ENCODE measurements at places on chromosomes 4 and X.
A peak's percentile ranks its signal among the peaks of the same experiment; 100 is the strongest.

GRCh38 chrX:153471663-153472280 lies 1.4 kb upstream of the HAUS7 start:
- no peak for DNase-seq

DNA sequence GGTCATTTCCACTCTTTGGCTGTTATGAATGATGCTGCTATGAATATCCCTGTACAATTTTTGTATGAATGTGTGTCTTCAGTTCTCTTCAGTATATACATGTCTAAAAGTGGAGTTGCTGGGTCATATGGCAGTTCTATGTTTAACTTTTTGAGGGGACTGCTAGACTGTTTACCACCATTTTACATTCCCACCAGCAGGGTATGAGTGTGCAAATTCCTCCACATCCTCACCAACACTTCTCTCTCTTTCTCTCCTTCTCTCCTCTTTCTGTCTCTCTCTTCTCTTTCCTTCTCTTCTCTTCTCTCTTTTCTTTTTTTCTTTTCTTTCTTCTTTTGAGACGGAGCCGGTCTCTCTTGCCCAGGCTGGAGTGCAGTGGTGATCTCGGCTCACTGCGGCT lies 7.8 kb downstream of the WWC2 start:
- DNase-seq: no peak

GRCh38 chr4:154807042-154807630 lies 26.1 kb downstream of the RBM46 start:
- no peak for DNase-seq

DNA sequence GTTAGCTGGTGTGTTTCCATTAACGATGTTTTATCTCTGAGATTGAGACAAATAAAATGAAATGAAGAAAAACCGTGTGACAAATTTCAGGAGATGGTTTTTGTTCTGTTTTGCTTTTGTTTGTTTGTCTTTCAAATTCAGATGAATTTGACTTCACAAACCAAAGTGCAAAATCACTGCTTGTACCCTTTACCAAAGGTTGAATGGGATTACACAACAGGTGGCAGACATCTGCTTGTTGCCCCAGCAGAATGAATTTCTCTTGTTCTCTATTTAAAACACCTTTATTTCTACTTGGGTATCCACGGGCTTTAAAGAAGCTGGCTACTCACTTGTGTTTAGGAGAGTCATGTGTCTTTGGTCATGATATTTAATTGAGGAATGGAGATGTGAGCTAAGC lies 239.7 kb upstream of the CLNK start:
- no peak for DNase-seq

DNA sequence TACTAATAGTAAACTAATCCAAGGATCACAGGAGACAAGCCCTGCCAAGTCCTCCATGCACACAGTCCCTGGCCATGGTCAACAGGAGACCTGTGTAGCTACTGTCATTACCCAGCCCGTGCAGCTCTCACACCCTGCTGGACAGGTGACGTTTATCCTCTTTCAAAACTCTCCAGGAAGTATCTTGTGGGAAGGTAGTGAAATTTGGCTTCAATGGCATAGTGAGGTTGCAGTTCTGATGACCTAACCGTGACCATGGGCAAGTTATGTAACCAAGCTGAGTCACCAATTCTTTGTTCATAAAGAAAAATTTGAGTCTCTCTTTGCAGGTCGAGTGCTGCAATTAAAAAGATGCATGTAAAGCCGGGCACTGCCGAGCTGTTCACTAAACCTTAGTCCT lies 11.3 kb upstream of the SLC2A9 start:
- no peak for DNase-seq

DNA sequence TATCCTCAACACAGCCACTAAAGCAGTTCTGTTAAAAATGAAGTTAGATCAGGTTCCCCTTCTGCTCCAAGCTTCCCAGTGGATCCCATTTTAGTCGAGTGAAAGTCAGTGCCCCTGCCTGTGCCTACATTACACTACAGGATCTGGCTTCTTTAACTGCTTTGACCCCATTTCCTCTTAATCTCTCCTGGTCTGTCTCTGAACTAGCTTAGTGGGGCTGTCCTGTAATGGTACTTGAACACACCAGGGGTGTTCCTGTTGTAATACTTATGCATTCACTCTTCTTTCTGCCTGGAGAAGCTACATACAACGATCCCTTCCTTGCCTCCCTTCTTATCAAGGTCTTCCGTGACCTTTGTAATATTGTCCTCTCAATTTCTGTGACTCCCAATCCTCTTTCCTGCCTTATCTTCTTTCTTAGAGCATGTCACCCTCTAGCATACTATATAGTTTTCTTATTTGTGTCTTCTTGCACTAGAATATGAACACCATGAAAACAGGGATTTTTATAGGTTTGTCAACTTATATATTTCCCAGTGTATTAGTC lies 16.7 kb downstream of the ARSJ start:
- DNase-seq: no peak

DNA sequence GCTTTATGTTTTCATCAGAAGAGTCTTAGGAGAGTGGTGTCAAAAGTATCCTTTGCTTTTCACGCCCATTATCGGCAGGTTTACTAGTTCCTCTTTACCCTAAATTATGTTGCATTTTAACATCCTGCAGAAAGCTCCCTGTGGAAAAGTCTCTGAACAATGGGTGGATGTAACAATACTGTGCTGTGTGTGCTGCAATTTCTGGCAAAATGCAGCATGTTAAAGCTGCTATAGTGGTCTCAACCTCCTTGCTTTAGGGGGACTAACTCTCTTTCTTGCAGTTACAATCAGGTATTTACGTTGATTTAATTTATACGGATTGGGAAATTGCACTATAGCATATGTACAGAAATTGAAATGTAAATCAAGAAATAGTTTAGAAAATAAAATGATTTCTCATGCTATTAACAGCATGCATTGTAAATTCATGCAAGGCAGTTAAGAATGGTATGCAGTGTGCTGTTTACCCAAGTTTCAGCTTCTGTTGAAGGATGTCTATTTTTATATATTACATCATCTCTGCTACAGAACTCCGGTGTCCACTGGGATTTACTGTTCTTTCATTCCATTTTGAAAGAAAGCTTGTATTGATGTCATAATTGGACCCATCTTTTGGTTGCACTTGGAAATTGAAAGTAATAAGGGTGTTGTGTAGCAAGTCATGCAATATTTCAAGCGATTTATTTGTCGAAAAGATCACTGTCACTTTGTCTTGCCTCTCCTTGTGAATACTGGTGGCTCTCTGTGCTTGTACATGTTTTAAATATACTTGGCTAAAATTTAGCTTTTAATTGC lies 145.7 kb downstream of the RAPGEF2 start:
- peak; percentile 42 for DNase-seq

DNA sequence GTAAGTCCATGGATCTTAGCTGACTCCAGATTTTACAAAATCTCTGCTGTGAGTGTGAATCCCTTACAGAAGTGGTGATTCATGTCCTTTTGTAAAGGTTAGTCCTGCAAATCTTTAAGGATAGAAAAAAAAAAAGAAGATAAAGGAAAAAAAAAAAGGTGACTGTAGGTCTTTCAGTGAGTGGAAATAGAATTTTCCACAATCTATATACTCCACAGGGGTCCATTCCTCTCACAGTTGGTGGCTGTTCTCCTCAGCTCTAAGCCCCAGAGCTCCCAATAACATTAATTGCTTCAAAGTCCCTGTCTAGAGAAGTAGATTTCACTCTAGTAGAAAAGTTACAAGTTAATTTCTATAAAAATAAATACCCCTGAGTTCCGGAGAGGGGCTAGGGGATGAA lies 189.1 kb downstream of the NDST4 start:
- no peak for DNase-seq

DNA sequence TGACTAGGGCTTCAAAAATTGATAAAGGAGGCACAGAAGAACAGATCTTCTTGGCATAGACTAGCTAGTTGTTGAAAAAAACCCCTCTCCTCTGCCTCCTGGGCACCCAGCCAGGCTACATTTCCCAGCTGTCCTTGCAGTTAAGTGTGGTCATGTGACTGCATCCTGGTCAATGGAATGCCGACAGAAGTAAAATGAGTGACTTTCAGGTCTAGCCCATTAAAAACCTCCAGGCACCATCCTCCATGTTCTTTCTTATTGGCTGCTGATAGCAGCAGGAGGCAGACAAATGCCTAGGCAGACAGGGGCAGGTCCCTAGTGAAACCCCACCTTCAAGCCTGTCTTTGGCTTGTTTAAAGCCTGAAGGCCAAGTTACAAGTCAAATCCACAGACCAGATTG lies 35.3 kb downstream of the ATXN3L start:
- DNase-seq: no peak

GRCh38 chr4:123361195-123361861 lies 35.3 kb upstream of the SPRY1 start:
- DNase-seq: peak; percentile 64

DNA sequence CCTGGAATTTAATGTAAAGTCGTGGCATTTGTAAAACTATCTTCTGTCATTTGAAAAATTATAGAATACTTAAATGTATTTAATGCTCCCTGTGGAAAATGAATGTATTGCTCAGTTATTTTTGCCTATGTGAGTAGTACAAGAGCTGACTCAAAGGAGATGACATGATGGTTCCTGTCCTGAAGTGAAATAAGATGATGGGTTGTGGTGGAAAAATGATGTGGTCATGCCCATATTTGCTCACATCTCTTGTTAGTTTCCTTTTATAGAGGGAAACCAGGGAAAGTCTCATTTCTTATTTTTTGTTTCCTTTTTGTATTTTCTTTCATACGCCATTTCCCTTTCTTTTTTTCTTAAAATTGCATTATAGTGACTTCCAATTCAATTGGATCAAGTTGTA lies 23.7 kb downstream of the PLS3 start:
- no peak for DNase-seq

GRCh38 chrX:79371101-79371500 lies 4.0 kb upstream of the ITM2A start:
- DNase-seq: no peak

GRCh38 chr4:175422331-175422730 lies 389.7 kb downstream of the GPM6A start:
- peak; percentile 47 for DNase-seq

GRCh38 chr4:142211444-142211843 lies 575.1 kb downstream of the IL15 start:
- DNase-seq: no peak

- DNase-seq: no peak
These were observed 378.5 kb downstream of the FAT4 start for GRCh38 chr4:125693228-125693627.

DNA sequence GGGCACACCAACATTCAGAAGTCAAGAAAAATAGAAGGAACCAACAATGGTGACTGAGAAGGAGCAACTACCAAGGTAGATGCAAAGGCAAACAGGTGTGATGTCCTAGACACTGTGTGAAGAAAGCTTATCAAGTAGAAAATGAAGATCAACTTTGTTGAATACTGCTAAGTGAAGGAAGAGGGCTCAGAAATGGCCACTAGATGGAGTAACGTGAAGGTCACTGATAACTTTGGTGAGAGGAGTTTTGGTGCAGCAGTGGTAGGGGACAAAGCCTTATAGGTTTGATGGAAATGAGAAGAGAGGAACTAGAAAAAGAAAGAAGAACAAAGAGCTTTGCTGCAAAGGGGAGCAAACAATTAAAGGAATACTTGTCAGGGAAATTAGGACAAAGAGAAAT lies 23.5 kb downstream of the OTC start:
- DNase-seq: no peak

DNA sequence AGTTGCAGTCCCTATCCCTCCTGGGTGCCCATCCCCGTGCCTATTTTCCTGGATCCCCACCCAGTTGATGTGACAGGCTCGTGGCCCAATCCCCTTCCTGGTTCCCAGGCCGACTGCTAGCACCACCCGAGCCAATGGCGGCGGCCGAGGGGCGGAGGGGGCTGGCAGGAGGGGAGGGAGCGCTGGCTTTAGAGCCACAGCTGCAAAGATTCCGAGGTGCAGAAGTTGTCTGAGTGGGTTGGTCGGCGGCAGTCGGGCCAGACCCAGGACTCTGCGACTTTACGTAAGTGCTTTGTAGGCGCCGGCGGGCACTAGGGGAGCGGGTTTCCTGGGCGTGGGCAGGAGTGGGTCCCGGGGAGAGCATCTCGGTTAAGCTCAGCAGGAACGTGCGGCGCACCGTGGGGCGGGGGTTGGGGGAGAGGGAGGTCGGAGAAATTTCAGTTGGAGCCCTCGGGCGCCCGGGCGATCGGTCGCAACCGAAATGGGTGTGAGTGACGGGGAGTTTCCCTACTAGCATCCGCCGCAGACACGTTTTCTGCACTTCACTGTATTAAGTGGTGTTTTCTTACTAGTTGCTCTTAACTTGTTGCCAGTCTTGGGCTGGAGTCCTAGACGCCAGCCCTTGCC lies at the start of gene PLS3:
Gene PLS3, plus strand, starts transcription at position 197 of the 627 bp plus-strand sequence. CDS start 49,077 bp downstream, outside the sequence.
- no peak for DNase-seq

GRCh38 chr4:67746797-67747495 lies 7.2 kb downstream of the GNRHR start:
- DNase-seq: no peak

DNA sequence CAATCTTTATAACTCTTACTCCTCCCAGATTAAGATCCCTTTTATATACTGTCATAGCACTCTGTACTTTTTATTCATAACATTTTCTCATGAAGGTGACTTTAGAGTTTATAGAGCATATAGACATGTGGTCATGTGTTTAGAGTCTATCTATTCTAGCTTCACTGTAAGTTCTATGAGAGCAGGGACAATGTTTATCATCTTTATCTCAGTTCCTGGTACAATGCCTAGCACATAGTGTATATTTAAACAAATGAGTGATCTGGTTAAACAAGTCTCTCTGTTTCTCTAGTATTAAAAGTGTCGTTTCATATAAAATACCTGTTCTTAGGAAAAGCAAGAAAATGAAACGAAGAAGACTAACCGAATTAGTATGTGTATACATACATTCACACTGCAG lies 3.2 kb downstream of the CXCL6 start:
- DNase-seq: no peak

DNA sequence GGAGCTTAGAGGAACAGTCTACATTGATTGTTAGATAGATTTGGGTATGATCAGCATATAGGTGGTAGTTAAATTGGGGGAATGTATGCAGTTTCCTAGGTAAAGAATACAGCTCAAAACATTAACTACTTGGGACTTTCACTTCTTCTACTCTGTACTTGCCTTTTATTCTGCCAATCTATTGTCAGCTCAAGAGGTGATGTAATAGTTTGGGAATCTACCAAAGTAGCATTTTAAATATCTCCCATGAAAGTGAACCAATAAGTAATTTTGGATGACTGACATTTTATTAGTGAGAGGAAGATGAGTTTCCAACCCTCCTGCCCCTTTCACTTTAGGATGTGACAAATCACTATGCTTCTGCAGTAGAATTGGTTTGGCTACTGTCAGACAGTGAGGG lies 43.4 kb downstream of the NUDT6 start:
- no peak for DNase-seq

- no peak for DNase-seq
These were observed 173.0 kb downstream of the ANK2 start for GRCh38 chr4:113222471-113222870.

DNA sequence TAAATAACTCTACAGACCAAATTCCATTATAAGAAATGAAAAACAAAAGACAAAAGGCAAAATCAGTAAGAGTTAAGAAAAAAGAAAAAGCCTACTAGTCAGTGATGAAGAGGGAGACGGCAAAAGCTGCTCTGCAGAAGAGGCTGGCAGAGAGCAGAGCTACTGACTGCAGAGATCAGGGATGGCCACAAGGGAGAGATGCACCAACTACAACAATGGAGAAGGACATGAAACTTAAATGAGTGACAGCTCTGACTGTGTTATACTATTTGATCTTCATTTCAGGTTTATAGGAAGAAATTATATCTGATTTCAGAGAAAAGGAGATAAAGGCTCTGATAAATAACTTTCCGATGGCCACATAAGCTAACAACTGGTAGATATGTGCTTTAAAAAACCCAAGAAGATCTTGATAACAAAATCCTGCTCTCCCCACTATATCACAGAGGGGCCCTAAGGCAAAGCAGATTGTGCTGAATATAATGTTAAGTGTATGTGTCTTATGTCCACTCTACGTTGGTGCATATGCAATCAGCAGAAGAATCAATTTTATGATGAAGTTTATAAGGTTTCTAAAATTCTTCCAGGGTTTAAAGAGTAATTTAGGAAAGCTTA lies 58.4 kb upstream of the COX18 start:
- DNase-seq: no peak
